ENCODE measurements at places on chromosomes 3 and 15. TPM values are rescaled to one million over a fixed set of nuclear protein-coding genes. Genes with fewer than 3 reads are reported as not detected.

DNAH12 gene
- 1.2 TPM for total RNA-seq

GRCh38 chr3:156353563-156353962, 201.4 kb downstream of the SSR3 start:
- DNase-seq, result no peak

NRG4 gene
- total RNA-seq, result 40.7 TPM

DNA sequence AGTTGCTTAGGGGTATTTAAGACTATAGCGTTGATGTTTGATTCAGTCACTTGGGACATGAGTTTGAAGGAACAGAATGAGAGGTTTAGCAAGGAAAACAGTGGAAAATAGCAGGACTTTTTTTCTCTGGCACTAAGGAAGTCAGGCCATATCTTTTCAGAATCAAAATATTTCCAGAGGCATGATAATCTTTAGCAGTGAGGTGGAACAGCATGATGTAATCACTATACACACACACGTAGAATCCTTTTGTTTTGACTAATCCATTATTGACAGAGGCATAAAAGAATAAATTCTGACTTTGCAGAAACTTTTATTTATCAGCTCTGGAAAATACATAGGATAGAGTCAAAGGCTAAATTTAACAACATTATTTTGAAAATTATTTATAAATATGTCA, 174.1 kb downstream of the ZPLD1 start:
- DNase-seq, result no peak

TMEM212 gene
- total RNA-seq, result not detected

DNA sequence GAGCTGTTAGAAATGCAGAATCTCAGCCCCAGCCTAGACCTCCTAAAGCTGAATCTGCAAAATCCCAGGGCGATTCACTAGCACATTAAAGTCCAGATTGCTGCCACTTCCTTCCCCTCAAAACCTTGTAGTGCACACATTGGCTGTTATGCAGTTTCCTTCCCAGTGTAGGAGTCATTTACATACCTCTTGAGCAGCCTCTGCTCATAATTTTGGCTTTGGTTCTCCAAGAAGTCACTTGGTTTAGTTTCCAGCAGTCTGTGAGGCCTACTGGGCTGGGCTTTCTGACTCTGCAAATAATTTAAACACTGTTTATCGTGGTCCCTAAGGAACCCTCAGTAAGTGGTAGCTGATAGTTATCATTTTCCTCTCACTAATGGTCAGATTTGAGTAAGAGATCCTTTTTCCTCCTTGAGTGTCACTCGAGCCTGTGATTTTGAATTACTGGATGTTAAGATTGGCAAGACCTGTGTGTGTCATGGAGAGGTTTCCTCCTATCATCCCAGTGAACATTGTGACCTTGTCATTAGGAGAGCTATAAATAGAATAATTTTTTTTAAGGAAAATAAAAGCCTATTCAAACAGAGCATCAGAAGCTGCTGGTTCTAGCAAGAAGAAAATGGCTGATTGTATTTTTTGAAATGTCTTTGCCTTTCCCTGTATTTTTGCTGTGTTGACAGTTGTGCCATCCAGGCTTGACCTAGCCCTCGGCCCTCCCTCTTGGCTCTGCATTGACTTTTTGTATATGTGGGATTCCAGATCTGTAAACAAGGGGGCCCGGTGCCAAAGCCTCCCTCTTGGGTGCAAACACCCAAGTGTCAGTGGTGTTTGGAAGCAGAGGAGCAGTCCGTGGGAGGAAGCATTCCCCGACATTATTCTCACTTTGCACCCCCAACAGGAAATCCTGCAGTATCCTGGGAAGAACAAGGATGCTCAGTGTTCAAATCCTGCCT, 134.8 kb upstream of the ANKRD28 start:
- no peak for DNase-seq

GRCh38 chr3:182621435-182622240, 171.7 kb upstream of the ATP11B start:
- DNase-seq, result no peak

FURIN gene
- total RNA-seq, result 101 TPM

GRCh38 chr3:156764751-156765150, 61.4 kb upstream of the LEKR1 start:
- DNase-seq, result no peak

DNA sequence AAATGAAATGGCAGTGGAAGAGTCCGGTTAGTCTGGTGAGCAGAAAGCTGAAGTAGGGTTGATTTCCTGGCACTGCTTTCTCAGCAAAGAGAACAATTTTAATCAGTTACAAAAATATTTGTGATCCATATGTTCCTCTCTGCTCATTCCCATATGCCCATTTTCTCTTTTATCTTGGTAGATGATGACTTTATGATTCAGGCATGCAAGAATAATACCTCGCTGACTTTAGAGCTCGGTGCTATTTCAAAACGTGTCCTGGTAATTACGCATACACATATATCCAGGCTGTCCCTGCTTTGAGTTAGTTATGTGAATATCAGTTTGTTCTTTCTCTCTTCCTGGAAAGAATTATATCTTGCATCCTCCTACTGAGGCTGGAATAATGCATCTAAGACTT, 38.5 kb downstream of the ARPP21 start:
- DNase-seq, result no peak

DNA sequence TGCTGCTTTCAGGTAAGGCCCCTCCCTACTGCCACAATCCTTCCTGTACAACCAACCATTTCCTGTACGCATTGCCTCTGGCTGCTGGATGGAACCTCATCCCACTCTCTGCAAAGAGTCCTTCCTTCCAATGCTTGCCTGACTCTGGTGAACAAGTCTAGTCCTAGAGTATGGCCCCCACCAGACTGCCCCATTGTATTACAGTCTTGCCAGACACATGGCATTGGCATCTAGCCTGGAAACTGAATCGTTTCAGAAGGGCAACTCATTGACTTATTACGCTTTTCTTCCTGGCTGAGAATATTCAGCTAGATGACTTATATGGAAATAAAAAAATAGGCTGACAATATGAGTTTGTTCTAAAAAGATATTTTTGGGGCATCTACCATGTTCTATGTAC, 170.3 kb downstream of the SUCLG2 start:
- no peak for DNase-seq

DNA sequence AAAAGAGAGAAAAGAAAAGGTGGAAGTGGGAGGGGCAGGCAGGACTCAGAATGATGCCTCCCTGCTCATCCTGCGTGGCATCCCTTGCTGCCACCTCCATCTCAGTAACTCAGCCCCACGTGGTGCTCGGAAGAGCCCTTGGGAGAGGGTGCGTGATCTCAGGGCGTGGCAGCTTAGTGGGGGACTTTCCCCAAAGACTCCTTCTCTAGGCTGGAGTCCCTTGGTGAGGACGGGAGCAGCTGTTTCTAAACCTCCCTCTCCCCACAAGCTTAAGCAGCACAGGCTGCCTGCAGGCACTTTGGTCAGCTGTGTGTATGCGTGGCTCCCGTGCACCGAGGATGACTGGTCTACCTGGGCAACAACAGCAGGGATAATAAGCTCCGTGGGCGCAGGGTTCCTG, 7.4 kb upstream of the ANPEP start:
- DNase-seq, result peak; percentile 30

CLDN16 gene
- 1.8 TPM for total RNA-seq

TRAK1 gene
- total RNA-seq, result 11.1 TPM

RTP3 gene
- total RNA-seq, result not detected

- no peak for DNase-seq
Measured at GRCh38 chr15:38647683-38648082, 83.1 kb upstream of the RASGRP1 start.

DNA sequence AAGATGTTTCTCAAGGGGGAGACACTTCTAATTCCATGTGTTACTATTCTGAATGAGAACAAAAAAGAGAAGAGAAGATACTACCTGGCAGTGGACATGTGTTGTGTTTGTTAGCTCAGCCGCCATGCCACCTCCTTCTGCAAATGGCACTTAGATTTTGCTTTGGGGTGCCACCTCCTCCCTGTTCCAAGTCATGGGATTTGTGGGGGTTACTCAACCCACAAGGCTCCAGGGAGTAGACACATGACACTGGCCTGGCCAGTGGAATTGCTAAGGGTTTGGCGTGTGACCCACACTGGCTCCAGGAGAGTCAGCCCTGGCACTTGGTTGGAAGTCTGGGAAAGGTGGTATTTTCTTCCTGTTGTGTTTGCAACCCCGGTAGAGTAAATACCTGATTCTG, 129.1 kb downstream of the ZNF621 start:
- no peak for DNase-seq

DNA sequence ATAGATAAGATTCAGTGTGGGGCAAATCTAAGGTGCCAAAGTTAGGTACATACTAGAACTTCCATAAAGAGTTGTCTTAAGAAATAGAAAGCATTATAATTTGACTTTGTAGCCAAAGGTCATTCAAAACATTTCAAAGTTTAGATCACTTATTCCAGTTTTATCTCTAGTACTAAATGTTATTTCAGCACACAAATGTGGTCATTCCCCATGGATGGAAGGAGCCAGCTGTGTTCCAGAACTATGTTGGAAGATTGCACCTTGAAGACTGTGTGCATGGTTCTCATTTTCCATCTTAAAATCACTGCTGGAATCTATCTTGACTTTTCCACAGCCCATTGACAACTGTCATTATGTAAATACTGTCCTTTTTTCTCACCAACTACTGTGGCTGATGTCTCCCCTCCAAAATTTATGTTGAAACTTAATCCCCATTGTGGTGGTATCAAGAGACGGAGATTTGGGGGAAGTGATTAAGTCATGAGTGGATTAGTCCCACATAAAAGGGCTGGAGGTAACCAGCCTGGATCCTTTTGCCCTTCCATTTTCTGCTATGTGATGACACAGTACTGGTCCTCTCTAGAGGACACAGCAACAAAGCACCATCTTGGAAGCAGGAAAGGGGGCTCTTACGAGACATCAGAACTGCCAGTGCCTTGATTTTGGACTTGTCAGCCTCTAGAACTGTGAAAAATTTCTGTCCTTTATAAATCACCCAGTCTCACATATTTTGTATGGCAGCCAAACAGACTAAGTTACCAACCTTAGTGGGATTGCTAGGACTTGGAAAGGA, 24.0 kb downstream of the TGFBR2 start:
- DNase-seq, result no peak

POPDC2 gene
- 0.74 TPM for total RNA-seq

GRCh38 chr3:48989126-48989795, 780 bp upstream of the P4HTM start:
- no peak for DNase-seq

TF gene
- 9.1 TPM for total RNA-seq

- no peak for DNase-seq
Measured at GRCh38 chr15:62904041-62904910, 138.3 kb upstream of the TPM1 start.

ACTR8 gene
- 15.5 TPM for total RNA-seq

GRCh38 chr3:139389552-139390368, at the start of gene COPB2:
COPB2 (minus strand) TSS chr3:139389647; CDS start chr3:139389550, 97 bp downstream.
- peak; percentile 100 for DNase-seq

- no peak for DNase-seq
Measured at GRCh38 chr3:53489787-53490458, 4.5 kb upstream of the CACNA1D start.

DNA sequence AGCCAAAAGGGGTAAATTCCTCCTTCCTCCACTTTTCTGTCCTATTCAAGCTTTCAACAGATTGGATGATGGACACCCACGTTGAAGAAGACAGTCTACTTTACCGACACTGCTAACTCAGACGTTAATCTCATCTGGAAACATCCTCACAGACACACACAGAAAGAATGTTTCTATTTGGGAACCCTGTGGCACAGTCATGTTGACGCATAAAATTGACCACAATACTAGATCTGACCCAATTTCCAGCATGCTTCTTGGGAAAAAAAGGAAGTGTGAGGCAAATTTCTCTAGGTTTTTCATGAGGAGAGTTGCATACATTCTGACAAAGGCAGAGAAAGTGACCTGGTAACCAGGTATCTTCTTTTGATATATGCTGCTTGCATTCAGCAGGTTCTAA, 594.1 kb downstream of the FGF12 start:
- no peak for DNase-seq

KLHDC8B gene
- total RNA-seq, result 13.7 TPM

DNA sequence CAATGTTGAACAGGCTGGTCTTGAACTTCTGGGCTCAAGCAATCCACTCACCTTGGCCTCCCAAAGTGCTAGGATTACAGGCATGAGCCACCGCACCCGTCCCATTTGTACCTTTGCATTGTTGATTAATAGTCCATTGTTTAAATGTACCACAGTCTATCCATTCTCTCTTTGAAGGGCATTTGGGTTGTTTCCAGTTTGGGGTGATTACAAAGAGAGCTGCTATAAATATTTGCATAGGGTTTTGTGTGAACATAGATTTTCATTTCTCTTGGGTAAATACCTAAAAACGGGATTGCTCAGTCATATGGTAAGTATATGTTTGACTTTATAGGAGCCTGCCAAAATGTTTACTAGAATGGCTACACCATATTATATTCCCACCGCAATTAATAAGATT, 13.7 kb upstream of the PTPRG start:
- DNase-seq, result no peak

CHRD gene
- total RNA-seq, result 15.0 TPM

KIF23 gene
- total RNA-seq, result 0.19 TPM

DNA sequence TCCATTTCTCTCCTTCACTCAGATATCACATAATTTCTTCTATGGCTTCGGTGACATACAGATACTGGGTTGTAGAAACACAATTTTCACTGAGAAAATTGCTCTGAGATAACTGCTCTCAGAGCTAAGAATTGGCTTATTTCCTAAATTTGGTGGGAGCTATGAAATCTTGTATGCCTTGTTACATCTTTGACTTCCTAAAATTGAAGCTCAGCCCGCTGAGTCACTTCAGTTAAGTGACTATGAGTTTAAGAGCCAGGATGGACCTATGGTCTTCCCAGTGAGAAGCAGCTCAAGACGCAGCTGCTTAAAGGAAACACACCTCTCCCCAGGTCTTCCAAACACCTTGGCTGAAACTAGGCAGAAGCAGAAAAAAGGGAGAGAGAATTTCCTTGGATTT, 56.4 kb downstream of the EFHB start:
- no peak for DNase-seq

SLCO2A1 gene
- total RNA-seq, result 10.7 TPM

GRCh38 chr15:41970456-41970855, 1.9 kb downstream of the EHD4 start:
- DNase-seq, result no peak

CISH gene
- total RNA-seq, result 21.0 TPM

- DNase-seq, result no peak
Measured at GRCh38 chr3:108322352-108322751, 26.0 kb downstream of the HHLA2 start.

GRCh38 chr15:60932051-60932915, 296.8 kb downstream of the RORA start:
- no peak for DNase-seq

- no peak for DNase-seq
Measured at GRCh38 chr3:151315136-151315535, 1.5 kb downstream of the GPR87 start.

GRCh38 chr3:149715247-149715646, 37.0 kb downstream of the COMMD2 start:
- DNase-seq, result no peak

- no peak for DNase-seq
Measured at GRCh38 chr3:57420001-57420400, 124.1 kb downstream of the DNAH12 start.

- no peak for DNase-seq
Measured at GRCh38 chr15:73857193-73857920, 16.0 kb upstream of the TBC1D21 start.
